ENCODE measurements at places on chromosomes 2 and 18.

DNA sequence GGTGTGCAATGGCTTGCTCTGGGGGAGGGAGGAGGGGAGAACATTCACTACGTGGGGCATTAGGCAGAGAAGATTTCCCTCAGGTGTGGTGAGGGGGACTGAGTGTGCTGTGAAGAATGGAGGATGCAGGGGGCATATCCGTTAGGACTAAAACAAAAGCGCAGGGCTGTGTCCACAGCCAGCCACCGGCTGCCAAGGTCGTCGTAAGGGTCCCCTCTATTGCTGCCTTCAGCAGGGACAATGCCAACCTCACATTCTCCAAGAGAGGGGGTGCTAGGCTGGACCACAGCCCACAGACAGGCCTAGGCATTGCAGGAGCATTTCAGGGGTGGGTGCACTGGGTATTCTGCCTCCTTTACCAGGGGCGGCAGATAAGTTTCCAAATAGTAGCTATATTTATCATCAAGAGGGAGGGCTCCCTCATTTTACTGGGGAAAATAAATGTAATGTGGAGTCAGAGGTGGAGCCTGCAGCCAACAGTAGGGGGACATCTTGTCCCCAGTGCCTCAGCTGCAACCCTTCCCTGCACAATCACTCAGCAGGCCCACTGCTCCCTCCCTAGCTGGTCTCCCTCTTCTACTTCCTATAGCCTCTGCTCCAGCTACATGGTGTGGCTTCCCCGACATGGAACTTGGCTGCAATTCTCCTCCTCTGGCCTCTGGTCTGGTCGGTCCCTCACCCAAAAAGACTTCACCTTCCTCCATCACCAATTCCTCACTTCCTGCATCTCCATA is 74.9 kb upstream of the OTOF start:
- DNase-seq = no peak

DNA sequence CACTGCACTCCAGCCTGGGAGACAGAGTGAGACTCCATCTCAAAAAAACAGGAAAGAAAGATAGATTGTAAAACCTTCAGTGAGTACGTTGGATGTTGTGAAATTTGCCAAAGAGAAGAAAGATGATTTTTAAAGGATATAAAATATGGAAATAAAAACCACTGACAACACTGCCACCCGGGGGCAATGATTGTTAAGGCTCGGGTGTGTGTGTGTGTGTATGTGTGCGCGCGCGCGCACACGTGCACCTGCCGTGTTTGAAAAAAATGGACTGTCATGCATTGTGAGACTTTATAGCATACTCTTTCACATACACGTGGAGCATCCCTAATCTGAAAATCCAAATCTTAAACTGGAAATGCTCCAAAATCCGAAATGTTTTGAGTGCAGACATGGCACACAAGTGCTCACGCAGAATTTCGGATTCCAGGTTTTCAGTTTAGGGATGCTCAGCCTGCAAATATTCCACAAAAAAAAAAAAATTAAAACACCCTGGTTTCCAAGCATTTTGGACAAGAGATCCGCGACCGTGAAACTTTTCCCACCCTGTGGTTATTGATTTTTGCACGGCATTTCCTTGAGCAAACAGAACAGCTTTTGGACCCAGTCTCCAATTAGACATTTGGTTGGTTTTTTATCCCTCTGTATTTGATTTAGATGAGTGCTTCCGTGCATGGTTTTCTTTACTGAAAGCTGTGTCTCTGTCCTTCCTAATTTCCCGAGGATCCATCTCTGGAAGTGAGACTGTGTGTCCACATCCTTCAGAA is 269.2 kb downstream of the AGAP1 start:
- DNase-seq = no peak

DNA sequence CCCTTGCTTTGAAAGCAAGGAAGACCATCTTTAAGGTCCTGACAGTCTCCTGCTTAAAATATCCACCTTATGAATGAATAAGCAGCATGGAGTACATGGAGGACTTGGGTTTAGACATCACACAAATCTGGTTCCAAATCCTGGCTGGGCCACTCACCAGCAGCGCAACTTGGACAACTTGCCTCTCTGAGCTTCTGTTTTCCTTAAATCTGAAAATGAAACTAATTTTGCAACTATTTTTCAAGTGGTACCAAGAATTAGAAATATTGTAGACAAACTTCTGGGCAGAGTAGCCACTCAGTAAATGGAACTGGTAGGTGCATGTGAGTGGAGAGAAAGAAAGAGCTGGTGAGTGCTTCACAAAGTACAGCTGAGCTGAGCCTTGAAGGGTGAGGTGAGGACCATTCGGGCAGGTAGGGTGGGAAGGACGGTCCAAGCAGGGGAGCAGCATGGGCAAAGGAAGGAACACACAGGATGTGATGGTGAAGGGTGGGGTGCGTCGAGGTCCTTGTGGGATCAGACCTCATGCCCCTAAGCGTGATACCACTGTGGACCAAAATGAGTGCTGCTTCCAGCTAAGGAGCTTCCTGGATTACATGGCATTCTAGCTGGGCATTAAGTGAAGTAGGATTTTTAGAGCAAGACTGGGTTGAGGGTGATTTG is 14.4 kb upstream of the TET3 start:
- DNase-seq = no peak

GRCh38 chr2:147051248-147051647 is 793.6 kb upstream of the ACVR2A start:
- DNase-seq = no peak
